CD8-positive, alpha-beta memory T cell (primary cell): ENCODE measurements at places on chromosomes 6 and 20.
A peak's percentile ranks its signal among the peaks of the same experiment; 100 is the strongest.

- DNase-seq = no peak
Observed at GRCh38 chr20:44209686-44210405, 725 bp downstream of the OSER1 start.

- DNase-seq = peak; percentile 69
Observed at GRCh38 chr6:135183002-135183531, 2.0 kb downstream of the MYB start.

GRCh38 chr6:107523794-107524193 lies 33.9 kb downstream of the SOBP start:
- no peak for DNase-seq

DNA sequence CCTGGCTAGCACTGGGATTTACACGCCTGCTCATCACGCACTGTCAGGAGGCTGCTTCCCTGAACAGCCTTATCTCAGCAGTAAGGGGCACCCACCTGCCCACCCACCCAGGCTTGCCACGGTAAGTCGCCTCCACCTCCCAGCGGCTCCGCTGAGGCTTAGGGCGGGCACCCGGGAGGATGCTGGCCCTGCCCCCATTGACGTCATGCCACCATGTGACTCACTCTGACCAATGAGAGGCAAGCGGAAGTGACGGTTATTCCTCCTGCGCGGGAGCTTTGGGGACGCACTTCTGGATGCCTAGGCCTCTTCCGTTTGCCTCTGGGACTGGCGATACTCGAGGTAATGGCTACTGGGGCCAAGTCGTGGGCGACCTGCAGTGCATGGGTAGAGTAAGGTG lies 256.8 kb downstream of the QKI start:
- no peak for DNase-seq
